Activated CD4-positive, CD25-positive, alpha-beta regulatory T cell treated with anti-CD3 and anti-CD28 coated beads, Interleukin-2, amount 50 U/mL, for 72 hours (primary cell): ENCODE measurements at places on chromosomes 2 and 18.

- no peak for DNase-seq
Observed at GRCh38 chr2:237530472-237531433, 35.6 kb upstream of the PRLH start.

DNA sequence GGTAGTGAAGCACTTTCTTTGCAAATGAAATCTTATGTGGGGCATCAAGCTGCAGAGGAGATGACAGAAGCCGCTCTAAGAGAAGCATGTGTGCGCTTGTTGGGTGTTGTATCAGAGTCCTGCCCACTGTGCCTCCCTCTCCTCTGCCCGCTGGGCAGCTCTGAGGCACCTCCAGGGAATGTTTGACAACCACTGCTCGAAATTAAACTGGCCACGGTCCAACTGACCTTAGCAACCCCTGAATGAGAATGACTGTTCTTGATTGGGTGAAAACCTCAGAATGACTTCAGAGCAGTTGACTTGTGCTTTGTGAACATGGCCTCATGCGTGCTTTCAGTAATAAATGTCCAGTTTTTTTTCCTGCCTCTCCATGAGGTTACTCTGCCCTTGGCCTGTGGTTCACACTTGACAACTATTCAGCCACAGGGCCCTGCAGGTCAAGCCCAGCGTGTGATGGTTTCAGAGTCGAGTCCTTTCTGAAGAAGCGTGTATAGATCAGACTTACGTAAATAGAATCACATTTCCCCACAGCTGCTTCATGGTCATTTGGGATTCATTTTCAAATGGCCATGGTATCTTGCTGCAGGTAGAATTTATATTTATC, 94.9 kb downstream of the SLC4A3 start:
- no peak for DNase-seq

DNA sequence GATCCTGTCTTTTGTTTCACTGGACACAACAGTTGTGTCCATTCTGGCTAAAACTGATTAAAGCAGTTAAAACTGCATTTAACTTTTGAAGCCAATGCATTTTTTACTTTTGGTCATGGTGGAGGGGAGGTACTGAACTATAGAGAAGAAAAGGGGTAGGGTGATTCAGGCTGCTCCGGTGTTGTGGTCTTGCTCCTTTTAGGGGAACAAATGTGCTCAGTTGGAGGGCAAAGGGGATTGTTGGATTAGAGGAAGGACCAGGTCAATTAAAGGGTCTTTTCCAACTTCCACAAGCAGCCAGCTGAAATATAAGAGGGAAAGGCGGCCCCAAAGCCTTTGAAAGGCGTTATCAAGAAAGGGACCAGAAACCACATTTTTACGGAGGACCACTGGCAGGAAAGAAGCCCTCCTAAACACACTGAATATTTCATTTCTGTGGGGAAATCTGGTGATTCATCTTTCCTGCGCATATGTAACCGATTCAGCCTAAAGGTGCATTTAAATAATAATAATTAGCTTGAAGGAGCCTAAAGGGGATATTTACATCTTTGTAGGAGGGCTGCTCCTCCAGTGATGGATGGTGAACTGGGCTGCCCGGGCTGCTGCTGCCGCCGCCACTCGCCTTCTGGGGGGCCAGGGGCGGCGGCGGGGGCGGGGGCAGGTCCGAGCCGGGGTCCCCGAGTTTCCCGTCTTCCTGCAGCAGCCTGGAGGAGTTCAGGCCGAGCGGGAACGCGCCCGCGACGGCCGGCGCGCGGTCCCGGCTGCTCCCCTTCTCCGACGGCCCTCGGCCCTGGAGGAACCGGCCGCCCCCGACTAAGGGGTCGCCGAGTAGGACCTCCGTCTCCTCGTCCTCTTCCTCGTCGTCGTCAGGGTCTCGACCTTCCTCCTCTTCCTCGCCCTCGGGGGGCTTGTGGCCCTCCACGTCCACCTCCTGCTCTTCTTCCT, 5.2 kb downstream of the SKOR2 start:
- DNase-seq, result no peak

DNA sequence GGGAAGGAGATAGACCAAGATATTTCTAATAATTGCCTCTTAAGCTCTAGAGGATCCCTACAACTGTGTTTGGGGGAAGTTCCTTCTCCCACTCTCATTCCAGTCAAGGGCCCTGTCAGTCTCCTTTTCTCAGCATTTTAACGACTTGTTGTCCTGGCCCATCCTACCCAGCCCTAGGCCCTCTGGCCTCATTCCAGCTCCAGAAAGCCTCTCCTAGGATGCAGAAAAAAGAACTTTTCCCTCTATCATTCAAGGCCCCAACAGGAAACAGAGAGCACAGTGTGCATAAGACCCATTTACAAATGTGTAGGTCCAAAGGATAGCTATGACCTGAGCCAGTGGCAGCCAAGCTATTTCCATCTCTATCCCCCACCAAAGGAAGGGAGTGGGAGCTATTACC, 14.0 kb downstream of the PKDCC start:
- DNase-seq, result no peak

DNA sequence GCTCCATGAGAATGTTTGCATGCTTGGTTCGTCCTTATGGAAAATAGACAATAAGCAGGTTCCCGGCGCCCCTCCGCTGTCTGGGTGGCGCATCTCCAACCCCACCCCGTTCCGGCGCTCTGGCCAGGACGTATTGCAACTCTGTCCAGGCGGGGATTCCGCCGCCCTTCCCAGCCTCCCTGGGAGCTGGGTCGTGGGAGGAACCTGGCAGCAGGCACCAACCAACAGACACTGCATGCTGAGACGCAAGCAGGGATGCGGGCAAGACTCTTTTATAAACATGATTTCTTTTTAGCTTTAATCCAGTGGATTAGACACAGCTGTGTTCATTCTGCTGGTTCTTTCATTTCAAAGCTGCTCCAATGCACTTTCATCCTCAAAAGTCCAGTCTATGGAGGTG, 240.2 kb downstream of the SH3BP4 start:
- no peak for DNase-seq
